Activated CD8-positive, alpha-beta memory T cell treated with anti-CD3 and anti-CD28 coated beads, Interleukin-2, amount 10 ng/mL, durations not matched to agents 7 days and 5 days (primary cell): ENCODE measurements at places on chromosomes 12 and 14. TPM values are rescaled to one million over a fixed set of nuclear protein-coding genes. Genes with fewer than 3 reads are reported as not detected.

DNA sequence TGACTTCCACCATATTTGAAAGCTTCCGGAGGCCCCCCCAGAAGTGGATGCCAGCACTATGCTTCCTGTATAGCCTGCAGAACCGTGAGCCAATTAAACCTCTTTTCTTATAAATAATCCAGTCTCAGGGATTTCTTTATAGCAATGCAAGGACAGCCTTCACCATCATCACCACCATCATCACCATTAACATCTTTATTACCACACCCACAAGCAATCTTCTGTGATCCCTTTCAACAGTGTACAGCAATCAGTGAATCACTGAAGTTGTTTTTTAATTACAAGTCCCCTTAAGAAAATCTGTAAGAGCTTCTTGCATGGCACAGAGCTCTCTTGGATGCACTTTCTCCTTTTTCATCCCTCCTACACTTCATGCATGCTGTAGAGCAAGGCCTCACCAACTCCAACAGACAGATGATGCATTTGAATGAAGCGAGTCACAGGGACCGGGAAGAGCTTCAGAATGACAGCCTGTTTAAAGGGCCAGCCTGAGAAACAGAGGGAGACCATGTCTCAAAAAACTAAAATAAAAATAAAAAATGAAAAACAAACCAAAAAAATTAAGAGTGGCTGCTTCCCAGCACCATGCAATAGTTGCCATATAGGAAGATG is 83.6 kb upstream of the VASH1 start:
- no peak overlapping the region for H3K4me3 ChIP-seq
- no peak for DNase-seq
- no peaks in the 10 kb centered on the region for H3K4me1 ChIP-seq
- no peak overlapping the region for H3K27ac ChIP-seq

DNA sequence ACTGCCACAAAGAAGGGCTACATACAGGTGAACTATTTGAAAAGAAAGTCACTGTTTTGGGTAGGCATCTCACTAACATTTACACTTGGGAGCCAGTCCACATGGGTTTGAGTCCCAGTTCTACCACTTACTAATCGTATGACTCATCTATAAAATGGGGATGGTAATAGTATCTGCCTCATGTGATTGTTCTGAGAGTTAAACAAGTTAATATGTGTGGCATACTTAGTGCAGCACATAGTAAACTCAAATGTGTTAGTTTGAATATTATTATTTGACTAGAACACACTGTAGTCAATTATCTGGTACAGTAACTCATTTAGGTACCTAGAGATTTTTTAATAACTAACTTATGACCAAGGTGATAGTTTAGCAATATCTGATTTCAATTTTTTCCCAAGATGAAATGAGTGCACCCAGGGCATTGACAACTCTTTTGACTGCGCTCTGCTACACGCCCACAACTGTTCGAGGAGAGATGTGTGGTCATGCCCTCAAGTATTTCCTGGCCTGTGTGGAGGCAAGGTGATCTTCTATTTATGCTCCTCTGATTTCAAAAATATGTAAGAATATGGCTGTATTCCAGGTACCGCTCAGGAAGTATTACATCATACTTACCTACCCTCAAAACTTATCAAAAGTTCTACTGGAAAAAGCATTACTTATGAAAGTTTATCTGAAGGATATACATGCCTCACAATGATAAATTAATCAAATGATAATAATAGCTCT is 210.6 kb upstream of the EGLN3 start:
- no peaks in the 10 kb centered on the region for H3K36me3 ChIP-seq
- no peak for DNase-seq
- H3K27me3 ChIP-seq, result peaks cover 2% of the 10 kb centered on the region

DNA sequence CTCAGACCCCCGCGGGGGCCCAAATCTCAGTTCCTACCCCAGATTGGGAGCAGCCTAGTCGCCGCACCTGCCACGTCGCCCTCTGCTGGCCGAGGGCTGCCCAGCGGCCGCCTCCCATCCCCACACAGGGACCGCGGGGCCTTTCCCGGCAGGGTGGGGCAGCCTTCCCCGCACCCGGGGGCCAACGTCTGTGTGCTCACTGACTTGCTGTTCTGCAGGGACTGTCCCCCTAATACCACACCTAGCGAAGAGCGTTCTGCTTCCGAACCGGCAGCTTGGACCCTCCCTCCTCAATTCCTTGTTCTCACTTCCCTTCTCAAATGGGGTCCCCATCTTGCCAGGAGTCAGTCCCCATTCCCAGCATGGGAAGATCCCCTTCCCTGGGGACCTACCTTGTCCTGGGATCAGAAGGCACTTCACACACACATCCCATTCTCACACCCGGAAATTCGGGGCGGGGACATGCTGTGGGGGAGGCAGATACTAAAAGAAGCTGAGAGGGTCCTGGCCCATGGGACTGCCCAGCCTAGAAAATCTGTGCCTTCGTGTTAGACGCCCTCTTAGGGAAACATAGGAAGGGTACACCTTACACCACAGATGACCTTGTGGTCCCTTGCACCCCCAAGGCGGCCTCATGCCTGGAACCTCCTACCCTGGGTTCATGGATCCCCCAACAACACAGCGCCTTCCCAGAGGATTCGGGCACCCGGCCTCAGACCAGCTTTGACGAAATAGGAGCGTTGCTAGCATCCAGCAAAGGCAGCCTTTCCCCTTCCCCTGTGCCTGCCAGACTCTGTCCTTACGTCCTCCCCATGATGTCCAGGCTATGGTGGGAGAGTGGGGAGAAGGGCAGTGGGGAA is 16.4 kb downstream of the ACVRL1 start:
- DNase-seq, result peak; percentile 62
- H3K27me3 ChIP-seq, result peaks cover 7% of the 10 kb centered on the region
- no peak overlapping the region for H3K27ac ChIP-seq
- H3K4me3 ChIP-seq, result no peak overlapping the region
- H3K4me1 ChIP-seq, result peaks cover 4% of the 10 kb centered on the region

DNA sequence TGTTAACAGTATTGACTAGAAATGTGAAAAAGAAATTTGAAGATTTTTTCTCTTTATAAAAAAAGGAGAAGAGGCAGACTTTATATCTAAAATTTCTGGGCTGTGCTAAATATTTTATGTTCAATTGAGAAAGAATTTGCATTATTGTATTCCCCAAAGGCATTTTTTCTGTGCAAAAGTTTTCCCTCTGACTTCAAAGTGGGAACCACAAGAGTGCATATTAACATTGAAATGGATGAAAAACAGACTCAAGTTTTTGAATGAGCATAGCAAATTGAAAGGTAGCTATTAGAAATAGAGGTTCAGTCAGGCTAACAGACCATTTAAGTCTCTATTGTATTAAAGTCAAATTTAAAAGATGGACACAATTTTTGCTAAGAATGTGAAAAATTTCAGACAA is 95.2 kb downstream of the RASSF9 start:
- no peak overlapping the region for H3K4me3 ChIP-seq
- DNase-seq, result no peak
- no peaks in the 10 kb centered on the region for H3K27me3 ChIP-seq
- H3K4me1 ChIP-seq, result no peaks in the 10 kb centered on the region
- H3K36me3 ChIP-seq, result no peaks in the 10 kb centered on the region
- no peak overlapping the region for H3K27ac ChIP-seq

DNA sequence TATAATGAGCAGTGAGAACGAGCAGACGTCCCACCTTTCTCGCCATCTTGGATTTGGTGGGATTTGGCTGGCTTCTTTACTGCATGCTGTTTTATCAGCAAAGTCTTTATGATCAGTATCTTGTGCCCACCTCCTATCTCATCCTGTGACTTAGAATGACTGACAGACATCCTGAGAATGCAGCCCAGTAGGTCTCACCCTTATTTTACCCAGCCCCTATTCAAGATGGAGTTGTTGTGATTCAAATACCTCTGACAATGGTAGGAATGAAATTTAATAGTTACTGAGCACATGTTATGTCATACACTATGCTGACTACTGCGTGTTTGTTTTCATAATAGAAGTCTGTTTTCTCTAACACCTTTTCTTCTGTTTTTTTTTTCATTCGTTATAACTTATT is 1.9 kb downstream of the TMTC3 start:
- H3K27ac ChIP-seq, result no peak overlapping the region
- no peaks in the 10 kb centered on the region for H3K27me3 ChIP-seq
- no peak for DNase-seq
- peaks cover 37% of the 10 kb centered on the region for H3K4me1 ChIP-seq

DNA sequence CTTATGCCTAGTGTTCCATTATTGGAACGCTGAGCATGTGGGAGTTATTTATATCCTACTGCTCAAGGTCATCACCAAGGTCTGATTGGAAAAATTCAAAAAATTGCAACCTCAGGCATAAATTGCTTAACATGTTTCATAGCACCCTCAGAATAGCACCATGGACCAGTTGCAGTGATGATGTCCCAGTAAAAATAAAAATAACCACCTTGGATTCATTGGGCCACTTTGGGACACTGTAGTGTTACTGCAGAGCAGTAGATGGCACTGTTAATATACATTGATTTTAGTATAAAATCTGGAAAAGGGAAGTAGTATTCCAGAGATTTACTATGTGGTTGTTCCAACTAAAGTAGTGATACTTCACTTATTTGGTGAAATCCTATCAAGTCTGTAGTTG is 31.0 kb upstream of the PTCSC3 start:
- H3K4me3 ChIP-seq, result no peak overlapping the region
- no peaks in the 10 kb centered on the region for H3K4me1 ChIP-seq
- H3K36me3 ChIP-seq, result no peaks in the 10 kb centered on the region
- no peak for DNase-seq
- peaks cover 3% of the 10 kb centered on the region for H3K27me3 ChIP-seq

DNA sequence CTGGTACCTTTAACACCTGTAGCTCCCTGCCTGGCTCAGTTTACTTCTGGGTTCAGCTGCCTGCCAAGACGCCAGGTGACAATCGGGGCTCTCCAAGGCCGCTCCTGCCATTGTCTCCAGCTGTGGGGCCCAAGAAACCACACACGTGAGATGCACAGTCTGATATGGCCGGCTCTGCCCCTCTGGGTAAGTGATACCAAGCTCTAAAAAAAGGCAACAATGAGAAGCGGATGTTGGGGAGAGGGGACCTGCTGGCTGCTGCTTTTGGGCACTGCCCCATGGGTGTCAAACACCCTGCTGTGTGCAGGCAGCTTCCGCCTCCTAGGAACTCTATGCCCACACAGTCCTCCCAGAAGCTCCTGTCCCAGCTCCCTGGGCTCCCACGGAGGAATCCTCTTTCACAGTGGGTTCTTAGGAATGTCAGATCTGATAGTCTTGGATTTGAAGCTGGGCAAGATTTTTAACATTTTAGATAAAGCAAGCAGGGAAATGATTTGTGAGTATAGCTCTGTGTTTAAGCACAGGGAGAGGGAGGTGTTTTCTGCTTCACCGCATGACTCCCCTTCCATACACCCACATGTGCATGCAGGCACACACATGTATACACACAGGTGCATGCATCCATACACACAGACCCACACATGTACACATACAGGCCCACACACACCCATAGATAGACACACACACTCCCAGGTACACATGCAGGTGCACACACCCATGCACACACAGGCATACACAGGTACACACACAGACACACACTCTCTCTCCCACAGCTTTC is 1135.8 kb downstream of the BCL11B start:
- H3K27me3 ChIP-seq, result no peaks in the 10 kb centered on the region
- DNase-seq, result peak; percentile 45
- H3K36me3 ChIP-seq, result peaks cover under 1% of the 10 kb centered on the region
- peaks cover 57% of the 10 kb centered on the region for H3K4me1 ChIP-seq

- H3K27ac ChIP-seq, result no peak overlapping the region
- no peak overlapping the region for H3K4me3 ChIP-seq
- no peaks in the 10 kb centered on the region for H3K36me3 ChIP-seq
- no peak for DNase-seq
- H3K27me3 ChIP-seq, result no peaks in the 10 kb centered on the region
- no peaks in the 10 kb centered on the region for H3K4me1 ChIP-seq
These were observed 85.7 kb upstream of the E2F7 start for GRCh38 chr12:77151030-77151429.

- H3K36me3 ChIP-seq, result no peaks in the 10 kb centered on the region
- H3K4me1 ChIP-seq, result no peaks in the 10 kb centered on the region
- no peaks in the 10 kb centered on the region for H3K27me3 ChIP-seq
- H3K27ac ChIP-seq, result no peak overlapping the region
- no peak overlapping the region for H3K4me3 ChIP-seq
These were observed 105.1 kb upstream of the DIO2 start for GRCh38 chr14:80316441-80316840.

- peak overlapping the region; percentile 80 for H3K27ac ChIP-seq
- H3K36me3 ChIP-seq, result peaks cover 3% of the 10 kb centered on the region
- no peaks in the 10 kb centered on the region for H3K27me3 ChIP-seq
- peaks cover 14% of the 10 kb centered on the region for H3K4me1 ChIP-seq
- H3K4me3 ChIP-seq, result peak overlapping the region; percentile 72
- no peak for DNase-seq
These were observed 8.1 kb downstream of the DNAI7 start for GRCh38 chr12:25186788-25187402.

- no peaks in the 10 kb centered on the region for H3K27me3 ChIP-seq
- H3K36me3 ChIP-seq, result peaks cover 75% of the 10 kb centered on the region
- peaks cover 79% of the 10 kb centered on the region for H3K4me1 ChIP-seq
- DNase-seq, result no peak
- peak overlapping the region; percentile 93 for H3K27ac ChIP-seq
These were observed 39.4 kb downstream of the HNRNPC start for GRCh38 chr14:21229821-21230220.

DNA sequence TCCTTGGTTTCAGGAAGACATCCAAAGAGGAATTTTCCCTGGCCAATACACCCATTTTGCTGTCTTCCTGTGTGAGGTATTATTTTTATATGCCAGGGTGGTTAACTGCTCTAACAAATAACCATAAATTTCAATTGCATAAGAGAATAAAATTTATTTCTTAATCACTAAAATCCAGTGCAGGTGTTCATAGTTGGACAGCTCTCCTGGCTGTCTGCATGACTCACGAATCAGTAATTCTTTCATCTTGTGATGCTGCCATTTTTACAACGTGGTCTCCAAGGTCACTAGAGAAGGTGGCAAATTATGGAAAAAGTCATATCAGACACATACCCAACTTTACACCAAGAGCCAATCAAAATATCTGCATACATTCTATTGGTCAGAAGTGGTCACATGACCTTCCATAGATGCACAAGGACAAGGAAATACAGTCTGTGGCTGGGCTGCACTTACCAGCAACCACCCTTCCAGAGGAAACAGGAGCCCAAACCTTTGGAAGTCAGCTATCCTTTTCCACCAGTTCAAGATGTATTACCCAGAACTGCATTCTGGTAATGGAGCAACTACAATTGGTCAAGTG is 193.5 kb upstream of the PLEKHG7 start:
- H3K36me3 ChIP-seq, result peaks cover 2% of the 10 kb centered on the region
- DNase-seq, result no peak
- H3K4me3 ChIP-seq, result no peak overlapping the region
- no peak overlapping the region for H3K27ac ChIP-seq
- no peaks in the 10 kb centered on the region for H3K27me3 ChIP-seq
- peaks cover 16% of the 10 kb centered on the region for H3K4me1 ChIP-seq

The CCNK gene
- total RNA-seq, result 82.9 TPM

The WNT5B gene
- total RNA-seq, result 0.70 TPM

The RNF31 gene
- total RNA-seq, result 149 TPM

The RESF1 gene
- total RNA-seq, result 137 TPM

The GRIP1 gene
- 0.61 TPM for total RNA-seq

The SMCO2 gene
- total RNA-seq, result 0.91 TPM

The SDR9C7 gene
- not detected for total RNA-seq

The AICDA gene
- not detected for total RNA-seq

The SRRM4 gene
- not detected for total RNA-seq
